Activated T-cell treated with anti-CD3 and anti-CD28 coated beads for 48 hours (primary cell): ENCODE measurements at places on chromosomes 7 and 10.
A peak's percentile ranks its signal among the peaks of the same experiment; 100 is the strongest.

- no peak for DNase-seq
Observed at GRCh38 chr10:128633864-128634540, 507.8 kb upstream of the MKI67 start.

DNA sequence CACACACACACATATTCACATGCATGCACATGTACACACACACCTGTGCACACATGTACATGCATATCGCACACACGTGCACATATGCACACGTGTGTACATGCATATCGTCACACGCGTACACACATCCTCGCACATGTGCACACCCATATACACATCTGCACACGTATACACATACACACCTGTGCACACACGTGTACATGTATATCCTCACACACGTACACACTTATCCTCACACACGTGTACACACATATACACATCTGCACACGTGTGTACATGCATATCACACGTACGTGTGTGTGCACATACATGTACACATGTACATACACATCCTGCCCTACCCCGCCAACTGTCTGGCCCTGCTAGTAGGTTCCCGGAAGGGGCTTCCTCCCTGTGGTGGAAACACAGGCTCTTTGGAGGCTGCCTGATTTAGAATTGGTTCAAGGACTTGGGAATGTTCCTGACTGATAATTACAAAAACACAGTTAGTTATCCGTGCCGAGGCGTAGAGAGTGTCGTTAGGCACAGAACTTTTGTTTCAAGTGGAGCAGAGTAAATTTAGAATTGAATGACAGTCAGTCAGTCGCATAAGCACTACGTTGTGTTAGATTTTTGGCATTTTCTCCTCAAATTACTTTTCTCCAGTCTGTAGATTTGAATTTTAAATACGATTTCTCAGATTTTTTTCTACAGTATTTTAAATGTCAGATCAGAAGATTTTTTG lies 18.5 kb upstream of the PRKAR1B start:
- no peak for DNase-seq

GRCh38 chr10:45256246-45256645 lies 59.2 kb downstream of the OR13A1 start:
- no peak for DNase-seq

DNA sequence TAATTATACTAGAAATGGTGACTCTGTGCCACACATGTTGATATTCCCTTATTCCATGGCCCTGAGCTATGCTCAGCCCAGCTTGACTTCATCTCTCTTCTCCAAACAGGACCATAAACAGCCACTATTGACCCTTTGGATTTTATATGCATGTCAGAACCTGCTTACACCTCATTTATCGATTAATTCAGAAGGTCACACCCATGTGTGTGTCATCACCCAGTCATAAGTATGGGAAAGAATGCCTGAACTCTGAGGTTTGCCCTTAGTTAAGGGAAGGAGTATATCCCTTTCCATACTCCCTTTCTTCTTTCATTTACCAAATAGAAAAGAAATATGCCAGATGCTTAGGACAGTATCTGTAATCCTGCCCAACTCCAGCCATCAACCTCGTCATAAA lies 602.3 kb downstream of the SORCS3 start:
- no peak for DNase-seq

DNA sequence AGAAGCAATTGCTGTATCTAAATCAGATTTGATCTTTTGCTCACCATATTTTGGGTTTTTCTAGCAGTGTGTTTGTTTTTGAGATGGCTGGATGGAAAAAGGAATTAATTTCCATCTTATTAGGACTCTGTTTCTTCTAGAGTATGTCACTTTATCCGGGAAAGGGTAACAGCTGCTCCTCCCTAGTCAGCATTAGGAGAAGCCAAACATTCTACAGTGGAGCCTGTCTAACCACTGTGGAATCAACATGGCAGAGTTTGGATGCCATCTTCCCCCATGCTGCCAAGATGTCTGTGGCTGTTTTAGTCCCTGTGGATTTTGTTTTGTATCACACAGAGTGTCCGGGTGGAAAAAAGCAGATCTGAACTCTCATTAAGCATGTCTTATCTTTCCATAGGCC lies 16.0 kb upstream of the LMOD2 start:
- no peak for DNase-seq

- DNase-seq, result no peak
Observed at GRCh38 chr7:80806663-80807062, 112.2 kb downstream of the SEMA3C start.

DNA sequence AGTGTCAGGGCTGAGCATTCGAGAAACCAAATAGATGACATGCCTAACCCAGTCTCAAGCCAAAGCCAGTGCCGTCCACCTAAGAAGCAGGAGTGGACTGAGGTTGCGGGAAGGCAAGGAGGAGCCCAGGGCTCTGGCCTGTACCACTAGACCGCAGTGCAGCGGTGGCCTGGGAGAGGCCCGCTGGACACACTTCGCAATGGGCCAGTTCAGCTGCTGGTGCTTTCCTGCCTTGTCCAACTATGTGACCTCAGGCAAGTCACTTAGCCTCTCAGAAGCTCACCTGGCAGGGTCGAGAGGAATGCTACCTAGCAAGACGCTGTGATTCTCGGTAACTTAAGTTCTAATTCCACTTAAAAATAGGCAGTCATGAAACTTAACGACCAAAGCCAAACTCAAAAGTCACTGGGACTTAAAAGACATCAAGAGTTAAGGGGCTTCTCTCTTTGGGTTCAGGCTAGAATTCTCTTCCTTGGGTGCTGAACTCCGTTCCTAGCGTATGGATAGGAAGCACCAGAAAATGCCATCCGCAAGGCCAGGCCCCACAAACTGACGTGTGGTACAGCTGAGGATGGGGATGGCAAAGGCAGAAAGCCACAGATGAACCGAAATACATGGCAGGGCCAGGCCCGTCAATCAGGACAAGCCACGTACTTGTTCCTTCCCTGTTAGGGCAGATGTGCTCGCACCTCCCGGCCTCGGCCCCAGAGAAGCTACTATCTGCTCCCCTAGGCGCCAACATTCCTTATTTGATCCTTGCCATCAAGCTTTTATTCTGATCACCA lies 34.2 kb downstream of the CTBP2 start:
- no peak for DNase-seq

DNA sequence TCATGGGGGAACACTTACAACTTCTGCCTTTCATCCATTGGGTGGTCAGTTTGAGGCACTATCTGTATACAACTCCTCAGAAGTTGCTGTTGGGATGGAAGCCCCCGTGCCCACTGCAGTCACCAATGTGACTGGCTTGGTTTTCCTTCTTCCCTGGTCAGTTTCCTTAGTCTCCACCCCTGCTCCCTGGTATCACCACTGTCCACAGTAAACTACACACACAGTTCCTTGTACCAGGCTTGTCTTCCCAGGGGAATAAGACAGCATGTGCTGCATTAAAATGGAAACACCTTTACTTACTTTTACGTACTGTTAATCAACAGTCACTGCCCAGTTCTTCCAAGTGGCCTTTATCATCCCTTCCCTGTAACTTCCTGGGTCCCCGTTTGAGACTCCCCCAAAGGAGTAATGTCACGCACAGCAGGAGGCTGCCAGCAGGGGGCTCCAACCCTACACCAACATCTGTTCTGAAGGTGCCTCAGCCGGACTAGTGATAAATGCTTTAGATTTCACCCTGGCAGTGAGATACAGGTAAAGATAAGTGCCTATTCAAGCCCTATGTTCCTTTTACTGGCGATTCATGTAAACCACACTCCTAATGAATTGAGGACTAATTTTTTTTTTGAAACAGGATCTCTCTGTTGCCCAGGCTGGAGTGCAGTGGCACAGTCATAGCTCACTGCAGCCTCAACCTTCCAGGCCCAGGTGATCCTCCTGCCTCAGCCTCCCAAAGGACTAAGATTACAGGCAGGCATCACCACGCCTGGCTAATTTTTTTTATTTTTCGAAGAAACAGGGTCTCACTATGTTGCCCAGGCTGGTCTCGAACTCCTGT lies 45.3 kb upstream of the PIK3AP1 start:
- peak; percentile 62 for DNase-seq

DNA sequence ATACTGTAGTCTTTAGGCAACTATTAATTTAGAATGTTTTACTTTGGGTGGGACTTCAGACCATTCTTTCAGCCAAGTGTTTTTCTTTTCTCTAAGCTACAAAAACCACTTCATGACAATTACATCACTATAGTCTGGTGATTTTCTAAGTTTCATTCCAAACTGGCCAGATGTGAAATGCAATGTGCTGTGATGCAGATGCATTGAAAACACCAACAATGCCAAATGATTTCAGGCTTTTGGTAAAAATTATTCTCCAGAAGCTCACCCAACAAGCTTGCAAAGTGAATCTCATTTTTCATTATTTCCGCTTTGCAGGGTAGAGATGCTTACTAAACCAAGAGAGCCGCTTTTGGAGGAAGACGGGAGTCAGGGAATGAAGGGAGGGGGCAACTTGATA lies 118.4 kb upstream of the ANK3 start:
- DNase-seq, result no peak

- no peak for DNase-seq
Observed at GRCh38 chr10:44024356-44025116, 360.4 kb downstream of the CXCL12 start.

GRCh38 chr10:123808286-123808685 lies 83.3 kb downstream of the CPXM2 start:
- no peak for DNase-seq

DNA sequence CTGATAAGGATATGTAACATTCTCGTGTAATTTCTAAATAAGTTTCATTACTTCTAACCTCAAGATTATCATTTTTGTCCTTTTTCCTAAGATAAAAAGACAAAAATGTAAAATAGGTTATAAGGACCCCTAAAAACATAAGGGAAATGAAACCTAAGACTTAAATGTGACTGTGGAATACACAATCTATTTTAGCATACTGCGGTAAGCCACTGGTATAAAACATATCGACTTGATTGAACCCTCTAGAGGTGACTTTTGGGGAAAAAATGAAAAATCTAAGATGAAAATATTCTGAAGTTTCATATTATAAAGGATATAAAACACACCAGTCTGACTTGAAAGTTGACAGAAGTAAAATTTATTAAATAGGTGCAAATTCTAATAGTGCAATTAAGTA lies 1.9 kb downstream of the NAMPT start:
- DNase-seq, result no peak

GRCh38 chr10:60031183-60031582 lies 124.8 kb upstream of the CCDC6 start:
- no peak for DNase-seq

- no peak for DNase-seq
Observed at GRCh38 chr10:126058104-126058503, 161.7 kb downstream of the FANK1 start.

GRCh38 chr7:101486433-101487104 lies 123.9 kb downstream of the COL26A1 start:
- DNase-seq, result no peak

GRCh38 chr10:108090476-108091215 lies 926.1 kb upstream of the SORCS1 start:
- DNase-seq, result no peak

DNA sequence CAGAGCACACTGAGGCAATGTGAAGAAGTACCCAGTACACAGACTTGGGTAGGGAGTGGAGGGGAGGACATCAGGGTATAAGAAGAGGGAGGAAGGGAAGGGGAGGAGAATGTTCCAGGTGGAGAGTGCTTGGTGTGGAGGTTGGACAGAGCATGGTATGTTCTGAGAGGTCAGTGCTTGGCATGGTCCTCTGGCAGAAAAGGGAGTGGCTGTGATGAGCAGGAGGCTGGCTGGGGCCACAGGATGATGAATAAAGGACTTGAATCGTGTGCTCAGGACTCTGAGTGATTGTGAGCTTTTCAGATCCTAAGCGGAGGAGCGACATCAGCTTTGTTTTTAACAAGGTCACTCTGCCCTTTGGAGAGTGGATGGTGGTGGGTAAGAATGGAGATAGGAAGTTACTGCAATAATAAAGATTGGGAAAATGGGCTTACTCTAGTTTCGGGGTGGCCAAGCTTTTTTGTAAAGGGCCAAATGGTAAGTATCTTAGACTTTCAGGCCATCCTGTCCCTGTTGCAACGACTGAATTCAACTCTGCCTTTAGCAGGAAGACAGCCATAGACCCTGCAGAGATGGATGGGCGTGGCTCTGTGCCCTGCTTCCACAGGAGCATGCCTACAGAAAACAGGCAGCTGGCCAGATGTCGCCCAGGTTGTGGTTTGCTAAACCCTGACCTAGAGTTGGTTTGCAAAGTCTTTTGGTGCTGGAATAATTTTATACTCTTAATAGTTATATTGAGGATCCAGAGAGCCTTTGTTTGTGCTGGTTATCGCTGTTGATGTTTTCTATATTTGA lies 8.4 kb downstream of the PPP2R2D start:
- no peak for DNase-seq

DNA sequence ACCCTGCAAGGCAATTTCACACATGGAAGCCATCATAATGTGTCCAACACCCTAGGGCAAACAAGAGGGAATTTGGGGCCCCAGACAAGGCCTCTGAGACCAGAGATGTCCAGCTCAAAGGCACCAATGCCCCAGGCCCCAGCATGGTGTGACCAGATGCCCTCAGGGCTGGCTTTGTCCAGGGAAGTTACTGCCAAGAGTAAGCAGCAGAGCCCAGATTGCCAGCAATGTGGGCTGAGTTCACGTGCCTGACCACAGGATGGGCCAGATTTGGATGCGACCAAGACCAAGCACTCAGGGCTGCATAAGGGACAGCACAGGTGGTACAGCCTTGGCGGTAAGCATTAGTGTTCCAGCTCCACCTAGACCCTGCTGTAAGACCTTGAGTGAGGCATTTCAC lies 12.7 kb downstream of the MYOF start:
- no peak for DNase-seq

GRCh38 chr10:49364747-49365146 lies 31.1 kb downstream of the DRGX start:
- no peak for DNase-seq

GRCh38 chr10:17109475-17110207 lies 20.0 kb downstream of the CUBN start:
- DNase-seq, result no peak

GRCh38 chr10:13315361-13315760 lies 15.5 kb upstream of the PHYH start:
- no peak for DNase-seq

- DNase-seq, result no peak
Observed at GRCh38 chr10:9636216-9636615, 1381.5 kb upstream of the CELF2 start.

- no peak for DNase-seq
Observed at GRCh38 chr10:75000748-75001321, 110.6 kb upstream of the SAMD8 start.

DNA sequence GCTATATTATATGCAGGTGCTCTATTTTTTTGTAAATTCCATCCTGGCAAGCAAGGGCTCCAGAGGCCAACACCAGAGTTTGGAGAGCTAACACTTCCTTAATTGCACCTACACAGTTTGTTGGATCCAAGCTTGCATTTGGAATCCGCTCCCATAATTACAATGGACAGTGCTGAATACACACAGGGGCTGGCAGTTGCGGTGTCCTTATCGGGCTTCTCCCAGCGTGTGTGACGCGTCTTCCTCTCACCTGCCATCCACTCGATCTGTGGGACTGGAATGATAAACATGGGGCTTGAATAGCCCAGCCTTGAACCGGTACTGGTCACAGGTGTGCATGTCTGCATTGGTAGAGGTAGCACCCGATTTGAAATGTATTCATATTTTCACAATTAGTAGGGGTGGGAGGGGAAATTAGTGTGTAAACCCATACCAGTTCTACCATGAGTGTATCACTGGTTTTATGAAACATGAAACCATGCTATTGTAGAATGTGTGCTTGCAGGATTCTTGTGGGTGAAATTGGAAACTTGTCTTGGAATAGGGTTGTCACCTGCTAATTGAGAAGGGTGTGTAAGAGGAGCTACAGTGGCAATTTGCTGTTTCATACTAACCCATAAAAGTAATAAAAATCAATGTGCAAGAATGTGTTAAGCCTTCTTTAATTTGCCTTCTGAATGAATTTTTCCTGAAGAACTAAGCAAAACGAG lies 316.5 kb downstream of the WDR11 start:
- no peak for DNase-seq
